Airway epithelial cell (primary cell): ENCODE measurements at places on chromosomes 11 and 22. TPM values are rescaled to one million over a fixed set of nuclear protein-coding genes. Genes with fewer than 3 reads are reported as not detected.

Gene CCDC89
- not detected in 2 replicates for total RNA-seq

Gene C11orf16
- not detected in 2 replicates for total RNA-seq

Gene KRTAP5-8
- not detected in 2 replicates for total RNA-seq

Gene KDM4D
- total RNA-seq = 1.3 and 1.4 TPM in 2 replicates

Gene CHCHD10
- 0.98 and 7.2 TPM in 2 replicates for total RNA-seq

Gene DDI1
- not detected in 2 replicates for total RNA-seq

Gene OR52N4
- not detected in 2 replicates for total RNA-seq

Gene LRRC32
- 0.05 TPM in 1 of 2 replicates, not detected in the other for total RNA-seq

Gene EP300
- 12.6 and 25.5 TPM in 2 replicates for total RNA-seq

Gene RAB38
- total RNA-seq = 86.3 and 86.4 TPM in 2 replicates

Gene SLC22A9
- total RNA-seq = not detected in 2 replicates
